ENCODE measurements at places on chromosomes 11 and 22. TPM values are rescaled to one million over a fixed set of nuclear protein-coding genes. Genes with fewer than 3 reads are reported as not detected.

DNA sequence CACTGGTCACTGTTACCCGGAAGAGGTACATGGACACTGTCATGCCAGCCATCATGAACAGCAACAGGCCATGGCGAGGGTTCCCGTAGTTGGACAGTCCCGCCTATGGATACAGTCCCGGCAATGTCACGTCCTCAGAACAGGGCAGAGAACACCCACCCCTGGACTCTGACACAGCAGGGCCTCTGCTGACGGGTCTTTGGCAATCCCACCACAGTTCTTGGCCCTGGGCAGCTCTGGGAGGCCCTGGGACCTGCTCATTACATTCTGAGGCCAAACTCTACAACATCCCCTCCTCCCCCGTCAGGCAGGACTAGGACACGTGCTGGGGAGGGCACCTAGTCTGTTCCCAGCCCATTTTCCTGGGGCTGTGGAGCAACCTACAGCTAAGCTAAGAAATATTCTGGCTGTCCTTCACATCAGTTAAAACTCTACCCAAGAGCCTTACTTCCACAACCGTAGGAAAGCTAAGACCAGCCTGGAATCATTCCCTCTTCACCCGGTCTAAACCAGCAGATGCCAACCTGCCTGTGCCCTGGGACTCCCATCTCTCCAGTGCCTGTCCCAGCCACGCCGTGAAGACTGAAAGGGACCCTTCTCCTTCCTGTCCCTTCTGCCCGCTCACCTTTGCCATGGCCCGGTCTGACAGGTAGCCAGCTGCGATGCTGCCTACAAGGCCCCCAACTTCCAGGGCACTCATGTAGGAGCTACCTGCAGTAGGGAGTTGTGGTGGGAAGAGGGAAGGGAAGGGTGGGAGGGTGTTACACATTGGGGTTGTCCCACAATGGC lies 4.5 kb downstream of the SLC37A4 start:
- DNase-seq = peak; percentile 49

- DNase-seq = no peak
Observed at GRCh38 chr11:72779495-72780128, 14.2 kb downstream of the STARD10 start.

GRCh38 chr22:46457502-46458488 lies 79.6 kb downstream of the CELSR1 start:
- no peak for DNase-seq

DNA sequence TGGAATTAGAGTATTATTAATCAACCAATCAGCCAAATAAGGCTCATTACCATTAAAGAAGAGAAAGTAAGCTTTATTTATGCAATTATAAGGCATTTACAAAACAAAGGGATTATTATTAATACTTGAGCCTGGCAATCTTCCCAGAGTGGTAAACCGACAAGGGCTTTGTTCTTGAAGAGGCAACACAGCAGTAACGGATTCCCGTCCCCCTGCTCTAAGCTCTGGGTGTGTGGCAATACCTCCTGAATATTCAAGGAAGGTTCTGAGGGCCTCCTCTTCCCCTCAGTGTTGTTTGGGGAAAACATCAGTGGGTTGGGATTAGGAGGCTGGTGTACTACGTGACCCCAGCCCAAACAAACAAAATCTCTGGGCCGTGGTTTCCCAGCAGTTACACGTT lies 176.5 kb downstream of the TENM4 start:
- no peak for DNase-seq

DNA sequence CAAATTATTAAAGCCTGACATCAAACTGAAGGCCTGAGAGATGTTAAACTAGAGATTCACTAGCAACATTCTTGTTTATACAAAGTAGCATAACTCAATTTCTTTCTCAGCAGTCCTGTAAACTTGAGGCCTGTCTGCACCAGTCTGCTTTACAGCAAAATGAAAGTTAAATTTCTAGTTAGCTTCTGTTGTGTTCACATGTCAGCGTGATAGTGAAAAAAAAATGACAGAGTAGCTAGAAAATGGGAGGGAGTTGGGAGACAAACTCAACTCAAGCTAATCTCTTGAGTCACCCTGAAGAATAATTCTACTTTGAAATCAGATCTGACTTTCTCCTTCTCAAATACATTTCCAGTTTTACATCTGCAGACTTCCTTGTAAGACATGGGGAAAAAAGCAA lies 6.5 kb downstream of the RBFOX2 start:
- DNase-seq = no peak

- DNase-seq = no peak
Observed at GRCh38 chr22:17260950-17261349, 41.7 kb upstream of the ADA2 start.

- DNase-seq = no peak
Observed at GRCh38 chr22:50505776-50506610, 1.5 kb downstream of the LMF2 start.

- DNase-seq = no peak
Observed at GRCh38 chr11:59894616-59895015, 16.0 kb downstream of the OOSP3 start.

DNA sequence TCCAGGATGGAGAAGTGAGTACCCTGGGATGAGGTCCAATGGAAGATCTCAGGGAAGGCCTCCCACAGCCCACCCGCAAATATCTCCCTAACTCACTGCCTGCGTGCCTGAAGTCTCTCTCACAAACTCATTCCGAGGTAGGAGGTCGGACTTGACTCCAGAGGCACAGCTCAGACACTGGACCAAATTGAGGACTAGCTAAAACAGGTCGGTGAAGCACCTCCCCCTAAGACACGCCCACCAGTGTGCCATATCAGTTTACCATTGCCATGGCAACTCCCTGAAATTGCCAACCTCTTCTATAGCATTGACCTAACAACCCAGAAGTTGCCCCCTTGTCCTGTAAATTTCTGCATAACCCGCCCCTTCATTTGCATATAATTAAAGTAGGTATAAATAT lies 17.5 kb downstream of the RPL3 start:
- no peak for DNase-seq

DNA sequence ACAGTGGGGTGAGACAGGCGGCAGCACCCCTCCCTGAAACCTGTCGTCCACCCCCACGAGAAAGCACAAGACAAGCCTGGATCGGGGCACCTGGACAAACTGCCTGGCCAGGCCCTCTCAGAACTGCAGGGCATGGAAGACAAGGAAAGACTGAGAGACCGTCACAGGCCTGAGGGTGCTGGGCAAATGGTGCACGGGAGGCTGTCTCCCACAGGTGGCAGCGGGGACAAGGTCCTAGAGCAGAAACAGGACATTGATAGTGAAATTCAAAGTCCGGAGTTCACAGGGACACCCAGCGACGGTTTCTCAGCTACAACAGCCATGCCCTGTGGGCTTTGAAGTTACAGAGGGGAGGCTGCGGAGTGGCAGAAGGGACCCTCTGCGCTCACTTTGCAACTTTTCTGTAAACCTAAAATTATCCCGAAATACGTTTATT lies 20.6 kb downstream of the DRD4 start:
- no peak for DNase-seq

DNA sequence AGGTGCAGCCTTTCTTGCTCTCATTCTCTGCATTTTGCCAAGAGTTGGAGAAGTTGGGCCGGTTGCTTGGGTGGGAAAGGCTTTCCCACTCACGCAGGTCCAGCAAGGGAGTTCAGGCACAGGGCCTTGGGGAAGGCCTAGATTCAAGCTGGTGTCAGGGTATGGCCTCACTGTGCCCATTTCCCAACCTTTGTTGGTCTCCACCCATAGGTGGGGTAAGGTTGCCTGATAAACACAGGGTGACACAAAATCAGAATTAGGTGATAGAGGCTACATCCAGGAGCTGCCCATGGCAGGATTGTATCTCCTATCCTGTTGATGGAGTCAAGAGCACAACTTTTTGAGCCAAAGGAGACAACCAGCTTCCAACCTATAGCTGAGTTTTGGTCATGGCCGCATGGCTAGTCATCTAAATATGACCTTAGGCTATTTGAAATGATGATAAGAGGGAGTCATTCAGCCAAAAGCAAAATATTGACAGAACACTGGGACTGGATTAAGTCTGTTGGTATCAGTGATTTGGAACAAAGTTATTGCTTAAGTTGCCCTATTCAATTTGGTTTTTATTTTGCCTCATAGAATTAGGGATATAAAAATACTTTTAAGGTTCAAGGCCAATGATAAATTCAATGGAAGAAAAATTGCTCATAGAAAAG lies 20.9 kb downstream of the CAT start:
- no peak for DNase-seq

DNA sequence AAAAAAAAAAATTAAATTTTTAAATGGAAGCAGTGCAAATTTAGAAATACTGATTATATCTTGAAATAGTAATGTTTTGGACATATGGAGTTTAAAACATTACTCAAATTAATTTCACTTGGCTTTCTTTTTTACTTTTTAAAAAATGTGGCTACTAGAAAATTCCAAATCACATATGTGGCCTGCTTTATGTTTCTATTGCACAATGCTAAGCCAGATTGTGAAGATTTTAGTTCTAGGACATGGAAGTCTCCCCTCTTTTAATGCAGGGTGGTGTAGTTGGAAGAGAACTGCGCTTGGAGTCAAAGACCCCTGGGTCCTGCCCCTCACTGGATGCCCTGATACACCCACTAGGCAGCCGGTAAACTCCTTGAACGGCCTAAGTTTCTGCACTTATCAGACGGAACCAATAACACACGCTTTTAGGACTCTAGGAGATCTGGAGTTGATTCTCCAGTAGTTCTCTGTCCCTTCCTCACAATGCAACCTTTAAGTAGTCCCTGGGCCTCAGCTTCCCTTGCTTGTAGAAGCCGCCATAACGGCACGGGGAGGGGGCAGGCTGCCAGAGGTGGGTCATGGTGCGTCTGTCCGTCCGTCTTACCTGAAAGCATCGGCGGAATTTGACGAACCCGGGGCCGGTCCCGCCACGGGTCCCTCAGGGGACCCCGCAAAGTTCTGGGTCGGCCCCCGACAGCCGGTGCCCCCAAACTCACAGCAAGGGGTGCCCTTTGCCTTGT lies 505 bp downstream of the FAM227A start:
- no peak for DNase-seq

GRCh38 chr11:127640561-127641451 lies 640.2 kb upstream of the KIRREL3 start:
- no peak for DNase-seq

GRCh38 chr11:85348945-85349344 lies 278.2 kb downstream of the DLG2 start:
- DNase-seq = no peak

GRCh38 chr11:14029971-14030920 lies 67.7 kb downstream of the SPON1 start:
- peak; percentile 36 for DNase-seq

DNA sequence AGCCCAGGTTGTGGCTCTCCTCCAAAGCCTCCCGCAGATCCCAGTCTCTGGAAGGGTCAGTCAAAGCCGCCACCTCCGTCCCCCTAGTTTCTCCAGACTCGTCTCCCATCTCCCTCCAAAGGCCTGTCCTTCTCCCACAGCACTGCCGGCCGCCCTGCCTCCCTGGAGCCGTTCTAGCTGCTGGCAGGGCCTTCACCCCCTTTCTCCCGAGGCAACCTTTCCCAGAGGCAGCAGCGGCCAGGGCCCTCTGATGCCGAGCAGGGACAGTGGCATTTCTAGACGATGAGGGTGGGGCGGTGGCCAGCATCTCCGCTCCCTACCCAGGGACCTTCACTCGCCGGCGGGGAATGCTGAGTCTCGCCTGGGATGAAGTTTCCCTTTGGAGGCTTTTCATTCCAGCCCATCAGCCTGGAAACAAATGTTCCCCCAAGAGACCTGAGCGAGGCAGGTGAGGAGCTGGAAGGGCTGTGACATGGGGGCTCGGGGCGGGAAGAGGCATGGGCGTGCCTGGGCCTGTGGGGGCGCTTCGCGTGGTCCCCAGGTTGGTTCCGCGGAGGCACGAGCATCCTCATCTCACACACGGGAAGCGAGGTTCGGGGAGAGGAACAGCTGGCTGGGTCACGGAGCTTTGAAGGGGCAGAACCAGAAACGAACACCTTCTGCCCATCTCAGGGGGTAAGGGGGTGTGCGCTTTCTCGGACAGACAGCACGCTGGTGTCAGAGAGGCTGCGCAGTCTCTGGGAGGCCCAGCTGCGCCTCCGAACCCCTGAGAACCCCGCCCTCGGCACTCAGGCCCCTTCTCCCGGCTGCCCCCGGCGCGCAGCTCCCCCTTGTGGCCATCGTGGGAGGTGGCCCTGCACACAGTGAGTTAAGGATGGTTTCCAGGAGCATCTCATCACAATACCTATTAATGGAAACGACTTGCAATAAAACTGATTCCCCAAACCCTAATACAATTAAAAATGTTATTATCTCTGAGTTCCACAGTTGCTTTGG lies 18.1 kb upstream of the KLHL35 start:
- DNase-seq = peak; percentile 71

GRCh38 chr22:38072322-38073149 lies 11.4 kb downstream of the SLC16A8 start:
- no peak for DNase-seq

- DNase-seq = no peak
Observed at GRCh38 chr11:121257289-121257688, 35.3 kb upstream of the SC5D start.

DNA sequence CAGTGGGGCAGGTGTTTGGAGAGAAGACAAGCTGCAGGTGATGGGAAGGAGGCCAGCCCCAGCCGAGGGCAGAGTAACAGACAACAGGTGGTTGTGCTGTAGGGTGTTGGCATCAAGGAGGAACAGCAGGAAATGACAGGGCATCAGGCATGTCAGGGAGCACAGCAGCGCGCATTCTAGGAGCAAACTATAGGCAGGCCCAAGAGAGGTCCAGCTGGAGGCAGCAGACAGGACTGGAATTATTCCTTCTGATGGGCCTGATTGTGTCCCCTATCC lies 13.6 kb downstream of the ADM start:
- no peak for DNase-seq

DNA sequence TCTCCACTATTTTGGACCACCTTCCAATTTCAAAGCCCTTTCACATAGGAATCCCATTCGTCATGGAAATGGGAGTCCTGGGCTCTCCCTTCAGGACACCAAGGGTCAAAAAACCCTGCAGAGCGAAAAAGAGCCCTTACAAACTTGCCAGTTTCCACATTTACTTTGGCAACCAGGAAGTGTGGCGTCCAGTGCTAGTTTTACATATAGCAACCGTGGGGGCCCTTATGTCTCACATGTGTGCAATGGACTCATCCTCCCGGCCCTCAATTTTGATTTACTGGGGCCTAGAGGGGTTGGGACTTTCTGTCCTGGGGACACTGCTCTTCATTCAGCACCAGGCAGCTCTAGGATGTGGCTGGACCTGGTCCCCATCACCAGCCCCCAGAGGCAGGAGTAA lies 33.7 kb downstream of the DAGLA start:
- DNase-seq = no peak

- DNase-seq = no peak
Observed at GRCh38 chr11:130631119-130631518, 182.7 kb downstream of the ADAMTS15 start.

Gene FREY1
- 2.1 TPM for total RNA-seq

Gene IRAG1
- 2.3 TPM for total RNA-seq

Gene ZDHHC5
- total RNA-seq = 27.1 TPM

Gene MPZL2
- total RNA-seq = 17.2 TPM

Gene FGF4
- total RNA-seq = not detected

Gene FERMT3
- total RNA-seq = 11.0 TPM
